ENCODE measurements at places on chromosomes 5 and 9.

DNA sequence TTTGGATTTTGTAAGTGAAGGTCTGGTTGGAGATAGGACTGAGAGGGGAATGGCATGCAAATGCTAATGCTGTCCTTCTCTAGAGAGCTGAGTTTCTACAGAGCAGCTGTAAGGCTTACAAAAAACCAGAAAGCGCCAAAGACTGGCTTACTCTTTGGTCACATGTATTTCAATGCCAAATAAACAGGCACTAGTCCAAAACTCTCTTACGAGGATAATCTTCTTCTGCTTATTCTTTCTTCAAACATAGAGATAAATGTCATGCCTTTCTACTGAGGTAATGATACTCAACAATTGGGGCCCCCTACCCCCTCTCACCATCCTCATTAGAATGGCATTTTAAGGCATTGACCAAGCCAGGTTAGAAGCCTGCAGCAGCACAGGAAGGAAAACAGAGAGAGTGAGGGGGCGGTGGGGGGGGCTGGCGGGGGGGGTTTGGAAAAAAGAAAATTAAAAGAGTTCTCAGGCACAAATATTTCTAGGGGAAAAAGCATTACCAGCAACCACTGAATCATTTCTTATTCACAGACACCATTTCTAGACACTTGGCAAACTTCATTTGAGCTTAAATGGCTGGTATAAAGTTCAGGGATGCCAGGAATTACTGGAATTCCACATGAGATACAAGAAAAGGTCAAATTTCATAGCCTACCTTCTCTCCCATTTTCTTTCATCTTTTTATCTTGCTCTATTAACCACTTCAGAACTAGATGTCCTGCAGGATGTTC is 34.0 kb downstream of the PUM3 start:
- no peak for DNase-seq

- no peak for DNase-seq
Measured at GRCh38 chr5:154779105-154779504, 23.9 kb downstream of the LARP1 start.

GRCh38 chr9:123686131-123686828 is 243.6 kb downstream of the DENND1A start:
- DNase-seq, result peak; percentile 36

DNA sequence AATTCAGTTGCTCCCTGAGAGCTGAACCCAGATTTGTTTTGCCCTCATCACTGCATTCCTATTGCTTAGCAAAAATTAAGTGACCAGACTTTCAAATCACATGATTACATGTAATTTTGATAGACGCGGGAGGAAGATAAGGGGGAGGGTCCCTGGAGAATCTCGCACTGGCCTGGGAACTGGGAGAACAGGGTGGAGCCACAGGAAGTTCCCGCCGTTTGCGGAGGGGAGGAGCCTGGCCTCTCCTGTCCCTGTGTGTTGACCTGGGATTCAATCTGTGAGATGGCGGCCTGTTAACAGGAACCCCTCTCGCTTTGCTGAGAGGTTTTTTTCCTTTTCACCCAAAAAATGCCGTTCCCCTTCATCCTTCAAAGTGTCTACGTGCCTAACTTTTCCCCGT is 142.9 kb upstream of the OR13F1 start:
- no peak for DNase-seq

DNA sequence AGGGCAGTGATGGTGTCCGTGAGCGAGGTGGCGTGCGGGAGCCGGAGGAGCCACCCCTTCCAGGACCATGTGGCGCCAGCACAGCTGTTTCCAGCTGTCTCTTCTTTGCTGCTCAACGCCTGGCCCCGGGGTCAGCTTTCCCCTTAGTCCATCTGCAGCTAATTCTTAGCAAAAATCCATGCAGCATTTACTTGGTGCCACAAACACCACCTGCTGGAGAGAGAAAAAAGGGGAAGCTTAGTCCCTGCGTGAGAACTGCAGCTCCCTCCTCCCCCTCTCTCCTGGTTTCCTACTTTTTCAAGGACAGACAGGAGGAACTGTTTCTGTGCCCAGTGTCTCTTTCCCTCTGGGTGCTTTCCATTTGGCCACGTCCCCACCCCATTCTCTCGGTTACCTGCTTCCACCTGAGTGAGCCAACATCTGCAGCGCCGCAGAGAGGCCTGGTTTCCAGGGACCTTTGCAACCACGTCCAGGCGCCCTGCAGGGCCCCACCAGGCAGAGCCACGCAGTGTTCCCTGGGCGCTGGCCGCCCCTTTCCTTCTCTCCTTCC is 3.4 kb downstream of the SLC6A19 start:
- peak; percentile 55 for DNase-seq

DNA sequence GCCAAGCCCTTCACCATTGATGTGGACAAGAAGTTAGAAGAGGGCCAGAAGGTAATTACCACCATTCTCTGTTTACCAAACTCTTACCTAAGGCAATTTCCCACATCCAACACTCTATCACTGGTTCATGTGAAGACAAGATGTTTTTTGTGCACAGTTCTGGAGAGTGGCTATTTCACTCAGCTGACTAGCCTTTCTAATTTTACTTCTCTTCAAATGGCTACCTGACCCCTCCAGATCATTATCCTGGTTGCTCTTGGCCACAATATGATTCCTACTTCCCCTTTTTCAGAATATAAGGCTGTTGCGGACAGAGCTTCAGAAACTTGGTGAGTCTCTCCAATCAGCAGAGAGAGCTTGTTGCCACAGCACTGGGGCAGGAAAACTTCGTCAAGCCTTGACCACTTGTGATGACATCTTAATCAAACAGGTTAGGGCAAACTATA is 7.1 kb downstream of the KIF20A start:
- no peak for DNase-seq

DNA sequence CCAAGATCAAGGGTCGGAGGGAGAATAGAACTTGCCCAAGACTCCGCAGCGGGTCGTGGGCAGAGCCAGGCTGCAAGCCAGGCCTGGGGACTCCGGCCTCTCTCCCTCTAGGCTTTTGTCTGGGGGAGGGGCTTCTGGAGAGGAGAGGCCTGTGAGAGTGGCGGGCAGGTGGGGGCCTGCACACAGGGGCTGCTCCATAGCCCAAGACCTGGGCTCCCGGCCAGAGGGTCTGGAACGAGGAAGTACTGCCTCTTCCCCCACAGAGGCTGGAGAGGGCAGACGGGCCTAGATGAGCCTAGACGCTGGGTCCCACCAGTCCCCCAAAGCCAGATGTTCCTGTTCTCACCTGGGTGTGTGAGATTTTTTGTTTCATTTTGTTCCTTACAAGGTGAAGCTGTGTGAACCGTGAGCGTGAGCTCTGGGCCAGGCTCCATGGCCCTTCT is 5.2 kb upstream of the ST6GALNAC6 start:
- no peak for DNase-seq

- no peak for DNase-seq
Measured at GRCh38 chr9:105218673-105219072, 25.8 kb upstream of the SLC44A1 start.
